ENCODE measurements at places on chromosomes 2 and 18.

DNA sequence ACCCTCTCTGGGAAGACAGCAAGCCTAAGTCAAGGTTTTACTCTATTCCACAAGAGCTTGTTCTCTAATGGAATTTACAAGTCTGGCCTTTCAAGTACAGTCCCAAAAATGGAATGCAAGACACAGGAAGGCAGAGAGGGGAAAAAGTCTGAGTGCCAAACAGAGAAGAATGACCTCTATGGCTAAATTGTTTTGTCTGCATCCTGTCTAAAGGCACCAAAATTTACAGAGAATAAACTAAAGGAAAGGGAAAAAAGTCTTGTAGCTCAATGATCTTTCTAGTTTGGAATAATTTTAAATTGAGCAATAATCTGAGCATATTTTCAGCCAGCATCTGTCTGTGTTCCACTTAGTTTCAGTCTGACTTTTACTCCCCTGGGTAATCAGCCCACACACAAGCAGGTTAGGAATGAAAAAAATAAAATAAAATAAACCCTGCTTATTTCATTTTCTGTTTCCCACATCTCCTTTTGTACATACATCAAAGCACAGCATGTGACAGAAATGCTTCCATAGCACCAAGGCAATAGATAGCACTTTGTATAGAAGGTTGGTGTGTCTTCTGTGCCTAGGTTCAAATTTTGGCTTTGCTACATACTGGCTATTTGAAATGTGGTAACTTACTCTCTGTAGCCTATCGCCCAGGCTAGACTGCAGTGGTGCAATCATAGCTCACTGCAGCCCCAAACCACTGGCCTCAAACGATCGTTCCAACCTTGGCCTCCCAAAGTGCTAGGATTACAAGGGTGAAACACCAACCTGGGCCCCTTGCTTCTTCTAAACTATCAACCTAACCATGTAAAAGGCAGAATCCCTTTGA lies 105.1 kb downstream of the SLC8A1 start:
- DNase-seq, result no peak

GRCh38 chr2:233289648-233290047 lies 18.0 kb upstream of the SAG start:
- no peak for DNase-seq

GRCh38 chr2:193251909-193252308 lies 1057.2 kb upstream of the TMEFF2 start:
- no peak for DNase-seq

DNA sequence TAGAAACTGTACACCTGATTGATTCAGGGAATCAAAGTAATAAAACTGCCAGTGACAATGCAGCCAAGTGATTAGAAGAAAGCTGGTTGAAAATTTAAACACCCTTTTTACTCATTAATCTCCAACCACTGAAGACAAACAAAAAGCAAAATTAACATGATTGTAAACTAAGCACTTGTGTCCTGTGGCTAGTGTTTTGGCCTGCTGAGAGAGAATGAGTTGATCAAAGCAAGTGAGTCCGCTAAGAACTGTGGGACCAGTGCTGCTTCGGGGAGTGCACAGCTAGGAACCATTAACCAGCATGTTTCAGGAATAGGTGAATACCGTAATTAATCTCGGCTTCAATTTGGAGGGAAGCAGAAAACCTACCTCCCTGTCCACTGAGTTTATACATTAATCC lies 13.6 kb upstream of the PAPOLG start:
- DNase-seq, result no peak
